MCF 10A (cell line): ENCODE measurements at places on chromosomes 7 and 10. TPM values are rescaled to one million over a fixed set of nuclear protein-coding genes. Genes with fewer than 3 reads are reported as not detected.

- DNase-seq: no peak
These were observed 649.2 kb upstream of the C7orf33 start for GRCh38 chr7:147941381-147941780.

- DNase-seq: no peak
These were observed 70.6 kb upstream of the MET start for GRCh38 chr7:116601426-116601825.

DNA sequence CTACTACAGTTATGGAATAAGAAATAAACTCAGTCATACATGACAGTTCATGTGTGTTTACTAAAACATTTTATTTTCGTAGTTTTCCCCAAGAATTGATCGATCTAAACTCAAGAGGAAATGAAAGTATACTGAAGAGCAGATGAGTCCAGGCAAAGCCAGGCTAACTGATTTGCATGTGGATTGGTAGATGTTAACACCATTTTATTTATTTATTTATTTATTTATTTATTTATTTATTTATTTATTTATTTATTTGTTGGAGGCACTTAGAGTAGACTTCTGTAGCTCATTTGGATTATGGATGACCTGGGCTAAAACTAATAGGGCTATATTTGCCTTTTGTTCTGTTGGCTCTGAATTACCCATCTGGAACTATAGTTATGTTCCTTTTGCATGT, 68.5 kb upstream of the DKK1 start:
- no peak for DNase-seq

DNA sequence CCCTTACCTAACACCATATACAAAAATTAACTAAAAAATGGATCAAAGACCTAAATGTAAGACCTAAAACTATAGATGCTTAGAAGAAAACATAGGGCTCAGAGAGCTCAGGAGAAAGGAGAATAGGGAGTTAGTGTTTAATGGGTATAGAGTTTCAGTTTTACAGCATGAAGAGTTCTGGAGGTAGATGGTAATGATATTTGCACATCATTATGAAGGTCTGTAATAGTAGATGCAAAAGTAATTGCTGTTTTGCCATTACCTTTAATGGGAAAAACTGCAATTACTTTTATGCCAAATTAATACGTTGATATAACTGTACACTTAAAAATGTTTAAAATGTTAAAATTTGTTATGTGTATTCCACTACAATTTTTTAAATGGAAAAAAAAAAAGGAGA, 39.2 kb upstream of the NANOS1 start:
- no peak for DNase-seq

DNA sequence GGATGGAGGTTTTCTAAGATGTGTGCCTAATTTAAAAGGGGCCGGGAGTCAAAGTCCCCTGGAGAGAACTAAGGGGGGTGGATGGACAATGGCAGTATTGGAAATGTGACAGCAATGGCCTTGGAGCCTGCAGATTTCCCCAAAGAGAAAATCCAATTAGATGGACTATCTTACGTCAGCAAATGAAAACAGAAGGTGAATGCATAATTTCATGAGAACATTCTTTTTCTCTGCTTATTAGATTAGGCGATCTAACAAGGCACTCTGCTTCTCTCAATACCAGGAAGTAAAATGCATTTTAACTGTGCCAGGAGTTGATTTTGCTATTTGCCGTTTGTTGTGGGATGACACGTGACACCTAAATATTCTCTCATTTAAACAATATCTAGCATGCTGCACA, 226.6 kb downstream of the ADAM12 start:
- no peak for DNase-seq

GRCh38 chr7:75962607-75963380, 31.6 kb downstream of the TMEM120A start:
- DNase-seq: no peak

Gene EBF3
- not detected in 2 replicates for total RNA-seq

DNA sequence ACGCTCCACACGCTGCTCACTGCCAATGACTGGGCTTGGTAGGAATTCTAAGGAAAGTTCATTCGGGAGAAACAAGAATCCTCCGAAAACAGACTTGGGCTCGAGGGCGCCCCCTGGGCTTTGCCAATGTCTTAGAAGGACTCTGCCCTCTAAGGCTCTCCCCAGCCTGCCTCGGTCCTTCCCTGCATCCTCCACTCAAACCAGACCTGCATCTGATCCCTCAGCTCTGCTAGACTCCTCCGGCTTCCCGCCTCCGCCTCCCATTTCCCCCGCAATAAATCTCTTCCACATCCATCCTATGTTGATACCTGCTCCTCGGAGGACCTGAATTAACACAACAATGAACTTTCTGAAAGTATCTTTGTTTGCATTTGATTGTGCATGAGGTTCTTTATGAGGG, 177.6 kb downstream of the PLPP4 start:
- DNase-seq: peak; percentile 8

- no peak for DNase-seq
These were observed 777 bp downstream of the RUNDC3B start for GRCh38 chr7:87628780-87629569.

DNA sequence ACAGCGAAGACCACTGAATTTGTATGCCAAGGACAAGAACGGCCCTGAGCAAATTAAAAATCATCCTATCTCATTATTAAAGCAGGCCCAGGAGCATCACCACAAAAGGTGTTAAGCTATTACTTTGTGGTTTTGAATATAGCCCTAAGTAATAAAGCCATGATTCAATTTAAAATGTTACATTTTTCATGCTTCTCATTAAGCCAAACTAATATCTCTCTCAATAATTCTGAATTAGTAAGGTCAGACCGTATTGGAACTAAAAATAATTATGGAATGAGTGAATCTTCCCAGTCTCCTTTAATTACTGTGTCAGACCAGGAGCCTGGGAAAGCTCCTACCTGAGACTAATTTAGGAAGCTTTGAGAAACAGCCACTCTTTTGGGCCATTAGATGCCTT, 162.4 kb downstream of the SORCS1 start:
- DNase-seq: no peak

Gene TUBAL3
- total RNA-seq: 0.22 and 0.44 TPM in 2 replicates

Gene GPR146
- total RNA-seq: 0.27 TPM in 1 of 2 replicates, not detected in the other

- no peak for DNase-seq
These were observed 133.6 kb downstream of the CUBN start for GRCh38 chr10:16995867-16996529.

Gene TFR2
- total RNA-seq: not detected in 2 replicates

Gene PRTFDC1
- total RNA-seq: not detected in 2 replicates

DNA sequence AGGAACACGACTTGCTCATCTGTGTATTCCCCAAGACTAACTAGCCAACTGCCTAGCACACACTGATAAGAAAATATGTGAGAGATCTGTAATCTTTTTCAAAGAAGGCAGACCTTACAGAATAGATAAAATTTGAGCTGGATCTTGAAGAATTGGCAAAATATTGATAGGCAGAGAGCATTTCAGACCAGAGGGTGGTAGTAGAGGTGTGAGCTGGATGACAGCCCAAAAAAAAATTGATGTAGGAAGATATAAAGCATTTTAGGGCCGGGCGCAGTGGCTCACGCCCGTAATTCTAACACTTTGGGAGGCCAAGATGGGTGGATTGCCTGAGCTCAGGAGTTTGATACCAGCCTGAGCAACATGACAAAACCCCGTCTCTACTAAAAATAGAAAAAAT, 1.2 kb upstream of the ZNF746 start:
- DNase-seq: no peak

Gene ERV3-1
- total RNA-seq: 7.6 and 11.2 TPM in 2 replicates

DNA sequence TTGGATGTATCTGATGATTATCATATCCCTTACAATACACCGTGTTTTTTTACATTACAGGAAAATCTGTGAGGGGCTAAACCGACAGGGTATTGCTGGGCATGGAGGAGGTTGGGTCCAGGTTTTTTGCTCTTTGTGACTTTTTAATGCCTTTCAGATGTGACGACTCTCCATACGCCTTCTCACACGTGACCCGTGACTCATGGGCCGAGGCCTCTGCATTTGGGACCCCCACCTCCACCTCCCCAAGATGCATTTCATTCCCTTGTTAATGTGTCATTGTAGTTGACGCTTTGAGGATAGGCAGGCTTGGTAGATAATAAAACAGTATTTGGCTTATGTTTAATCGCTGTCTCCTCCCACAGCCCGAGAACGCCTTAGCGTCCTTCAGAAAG, 95.3 kb downstream of the CUX1 start:
- DNase-seq: no peak

DNA sequence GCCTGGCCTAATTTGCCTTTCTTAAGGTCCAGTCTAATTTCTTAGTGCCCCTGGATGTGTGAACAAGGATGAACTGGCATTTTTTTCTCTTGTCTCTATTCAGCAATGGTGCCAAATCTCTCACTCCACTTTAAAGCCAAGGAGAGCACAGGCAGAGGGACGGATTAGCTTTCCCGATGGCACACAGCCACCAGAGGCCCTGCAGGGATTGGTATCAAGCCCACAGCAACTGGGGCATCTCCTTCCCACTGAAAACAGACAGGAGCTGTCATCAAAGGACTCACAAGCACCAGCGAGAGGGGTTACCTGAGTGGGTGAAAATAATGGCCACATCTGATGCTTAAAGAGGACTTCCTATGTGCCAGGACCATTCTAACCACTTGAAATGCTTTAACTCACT, 83.1 kb downstream of the ITIH5 start:
- DNase-seq: no peak

Gene GPR15LG
- not detected in 2 replicates for total RNA-seq

GRCh38 chr7:45237788-45238461, 80.3 kb downstream of the RAMP3 start:
- no peak for DNase-seq

Gene OR2A5
- not detected in 2 replicates for total RNA-seq

Gene CTAGE4
- total RNA-seq: 23.2 and 26.0 TPM in 2 replicates
